ENCODE measurements at places on chromosomes 5 and 9.

DNA sequence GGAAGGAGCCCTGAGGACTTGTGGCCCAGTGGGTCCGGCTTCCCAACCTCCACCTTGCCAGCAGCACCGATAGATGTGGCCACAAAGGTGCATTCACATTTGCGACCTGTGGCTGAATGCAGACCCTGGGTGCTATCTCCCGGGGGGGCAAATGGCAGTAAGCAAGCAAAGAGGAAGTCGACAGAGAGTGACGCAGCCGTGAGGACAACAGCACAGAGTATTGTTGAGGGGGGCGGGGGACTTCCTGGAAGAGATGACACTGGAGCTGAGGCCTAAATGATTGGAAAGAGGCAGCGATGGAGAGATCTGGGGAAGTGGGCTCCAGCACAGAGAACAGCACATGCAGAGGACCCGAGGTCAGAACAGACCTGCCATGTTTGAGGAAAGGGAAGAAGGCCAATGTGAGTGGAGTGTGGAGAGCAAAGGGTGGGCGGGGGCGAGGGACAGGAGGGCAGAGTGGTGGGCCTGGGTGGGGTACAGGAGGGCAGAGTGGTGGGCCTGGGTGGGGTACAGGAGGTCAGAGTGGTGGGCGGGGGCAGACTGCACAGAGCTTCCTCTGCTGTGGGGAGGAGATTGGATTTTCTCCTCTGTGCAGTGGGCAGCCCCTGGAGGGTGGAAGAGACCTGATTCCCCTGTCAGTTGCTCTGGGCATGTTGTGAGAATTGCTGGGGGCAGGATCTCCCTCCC is 42.6 kb downstream of the ADAMTS2 start:
- DNase-seq, result no peak

- DNase-seq, result no peak
Observed at GRCh38 chr9:78713614-78714405, 416.9 kb downstream of the PSAT1 start.

DNA sequence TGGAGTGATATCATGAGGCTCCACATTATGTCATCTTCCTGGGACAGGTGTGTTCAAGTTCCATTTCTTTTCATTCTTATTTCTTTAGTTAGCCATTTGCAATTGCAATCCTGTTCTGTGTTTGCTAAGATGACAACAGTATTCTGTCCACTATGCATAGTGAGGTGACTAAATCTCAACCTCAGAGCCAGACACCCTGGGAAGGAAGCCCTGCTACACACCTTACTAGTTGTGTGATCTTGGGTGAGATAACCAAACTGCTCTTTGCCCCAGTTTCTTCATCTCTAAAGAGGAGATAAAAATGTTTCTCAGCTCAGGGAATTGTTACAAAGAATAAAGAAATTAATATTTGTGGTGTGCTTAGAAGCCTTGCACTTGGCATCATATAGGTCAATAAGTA is 215.1 kb upstream of the RPS23 start:
- DNase-seq, result no peak

DNA sequence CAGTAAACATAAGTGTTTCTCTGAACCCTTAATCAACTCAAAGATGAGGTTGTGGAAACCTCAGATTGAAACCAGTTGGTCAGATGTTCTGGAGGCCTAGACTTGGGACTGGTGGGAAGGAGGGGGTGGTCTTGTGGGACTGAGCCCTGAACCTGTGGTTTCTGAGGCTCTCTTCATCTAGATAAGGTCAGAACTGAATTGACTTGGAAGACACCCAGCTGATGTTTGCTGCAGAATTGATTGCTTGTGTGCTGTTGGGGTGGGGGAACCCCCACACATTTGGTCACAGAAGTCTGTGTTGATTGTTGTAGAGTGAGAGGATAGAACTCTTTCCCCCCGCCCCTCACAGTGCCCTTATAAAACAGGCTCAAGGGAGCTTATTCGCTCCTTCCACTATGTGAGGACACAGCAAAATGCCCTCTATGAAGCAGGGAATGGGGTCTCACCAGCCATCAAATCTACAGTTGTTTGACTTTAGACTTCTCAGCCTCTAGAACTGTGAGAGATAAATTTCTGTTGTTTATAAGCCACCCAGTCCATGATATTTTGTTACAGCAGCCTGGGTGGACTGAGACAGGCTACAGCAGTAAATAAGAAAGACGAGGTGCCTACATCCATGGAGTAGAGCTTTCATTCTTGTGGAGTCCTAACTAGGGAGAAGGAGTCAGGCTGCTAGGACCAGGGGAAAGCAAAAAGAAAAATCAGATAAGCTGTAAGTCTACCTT is 25.7 kb upstream of the UGCG start:
- no peak for DNase-seq

DNA sequence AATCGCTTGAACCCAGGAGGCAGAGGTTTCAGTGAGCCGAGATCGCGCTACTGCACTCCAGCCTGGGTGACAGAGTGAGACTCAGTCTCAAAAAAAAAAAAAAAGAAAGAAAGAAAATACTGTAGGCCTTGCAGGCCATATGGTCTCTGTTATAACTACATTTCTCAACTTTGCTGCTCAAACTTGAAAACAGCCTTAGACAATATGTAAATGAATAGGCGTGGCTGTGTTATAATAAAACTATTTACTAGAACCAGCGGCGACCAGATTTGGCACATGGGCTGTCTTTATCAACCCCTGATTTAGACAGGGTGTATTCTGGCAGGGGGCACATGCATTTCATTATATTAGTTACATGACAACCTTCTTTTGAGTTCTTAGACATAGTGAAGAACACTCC is 130.0 kb downstream of the C9orf152 start:
- DNase-seq, result no peak

- no peak for DNase-seq
Observed at GRCh38 chr9:123321616-123322272, 34.3 kb upstream of the CRB2 start.

DNA sequence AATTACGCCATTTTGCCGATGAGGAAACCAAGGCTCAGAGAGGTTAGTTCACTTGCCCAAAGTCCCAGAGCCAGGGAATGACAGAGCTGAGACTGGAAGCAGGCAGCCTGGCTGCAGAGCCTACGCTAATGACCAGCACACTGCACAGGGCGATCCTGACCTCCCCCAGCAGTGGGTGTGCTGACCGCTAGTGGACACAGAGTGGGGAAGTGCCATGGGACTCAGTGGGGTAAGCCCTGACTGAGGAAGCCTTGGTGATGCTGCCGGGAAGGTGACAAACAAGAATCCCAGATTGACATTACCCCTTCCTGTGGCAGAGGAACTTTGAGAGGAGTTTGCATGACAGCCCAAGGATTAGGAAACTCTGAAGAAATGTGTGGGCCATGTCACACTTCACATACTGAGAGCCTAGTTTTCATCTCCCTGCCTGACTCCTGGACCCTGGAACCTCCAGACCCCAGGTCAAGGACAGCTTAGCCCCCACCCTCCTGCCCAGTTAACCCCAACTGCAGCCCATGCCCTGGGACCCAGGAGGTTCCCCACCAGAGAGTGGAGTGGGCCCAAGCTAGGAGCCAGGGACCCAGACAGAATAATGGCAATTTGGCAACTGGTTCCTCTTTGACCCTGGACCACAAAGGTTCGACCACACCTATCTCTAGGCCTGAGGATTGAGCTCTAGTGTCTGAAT is 19.7 kb upstream of the CSF1R start:
- DNase-seq, result no peak

GRCh38 chr5:87411973-87412629 is 629 bp downstream of the CCNH start:
- DNase-seq, result peak; percentile 4

DNA sequence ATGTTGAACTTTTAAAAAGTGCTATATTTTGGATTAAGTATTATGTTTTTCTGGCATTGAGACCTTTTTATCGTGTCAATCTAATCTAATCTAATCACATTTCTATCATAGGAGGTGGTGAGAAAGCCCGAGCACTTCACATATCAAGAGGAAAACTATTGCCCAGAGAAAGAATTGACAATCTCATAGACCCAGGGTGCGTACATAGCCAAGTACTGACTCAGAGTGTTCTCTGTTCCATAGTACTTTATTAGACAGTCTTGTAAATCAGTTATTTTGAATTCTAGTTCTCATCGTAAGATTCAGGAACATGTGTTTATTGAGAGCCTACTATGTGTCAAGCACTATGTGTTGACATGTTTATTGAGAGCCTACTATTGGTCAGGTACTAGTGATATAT is 9.0 kb downstream of the MCCC2 start:
- no peak for DNase-seq

DNA sequence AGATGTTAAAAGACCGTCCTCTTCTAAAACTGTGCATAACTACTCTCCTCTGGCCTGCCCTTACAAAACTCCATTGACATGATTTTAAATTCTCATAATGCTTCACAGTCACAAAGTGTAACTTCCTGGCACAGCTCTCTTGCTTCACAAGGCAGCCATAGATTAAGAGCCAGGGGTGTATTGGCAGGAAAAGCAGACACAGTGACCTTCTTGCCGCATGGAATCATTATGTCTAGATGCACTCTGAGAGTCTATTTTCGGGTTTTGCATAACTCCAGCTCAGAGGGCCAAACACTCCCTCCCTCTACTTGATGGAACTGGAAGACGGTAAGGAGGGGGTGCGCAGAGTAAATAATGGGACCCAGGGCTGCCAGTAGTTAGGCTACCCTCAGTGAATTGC is 110.1 kb downstream of the MARCHF3 start:
- no peak for DNase-seq

DNA sequence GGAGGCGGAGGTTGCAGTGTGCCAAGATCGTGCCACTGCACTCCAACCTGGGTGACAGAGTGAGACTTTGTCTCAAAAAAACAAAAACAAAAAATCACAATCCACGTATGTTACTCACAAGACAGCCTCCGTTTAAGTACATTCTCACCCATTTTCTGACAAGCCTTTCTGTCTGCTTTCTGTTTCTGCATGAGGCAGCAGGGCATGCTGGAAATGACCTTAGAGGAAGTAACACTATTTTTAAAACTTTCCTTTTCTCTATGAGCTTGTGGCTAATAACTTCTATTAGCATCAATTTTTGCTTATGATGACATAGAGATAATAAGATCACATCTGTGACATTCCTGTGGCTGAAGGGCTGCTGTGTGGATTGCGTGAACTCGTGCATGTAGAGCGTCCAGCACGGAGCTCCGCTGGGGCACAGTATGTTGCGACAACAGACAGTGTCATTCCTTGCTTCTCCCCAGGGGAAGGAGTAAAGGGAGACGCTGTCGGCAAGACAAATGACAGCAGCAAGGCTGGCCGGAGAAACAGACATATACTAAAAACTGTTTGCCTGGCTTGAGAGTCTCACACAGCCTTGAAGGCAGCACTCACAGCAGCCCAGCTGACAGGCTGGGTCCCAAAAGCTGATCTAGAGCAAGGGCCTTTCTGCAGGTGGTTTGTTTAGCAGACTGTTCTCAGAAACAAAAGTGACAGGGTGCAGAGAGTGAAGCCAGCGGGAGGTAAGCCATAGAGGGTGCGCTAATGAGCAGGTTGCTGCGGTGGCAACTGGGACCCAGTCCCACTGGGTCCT is 1.6 kb downstream of the BTNL3 start:
- DNase-seq, result no peak

DNA sequence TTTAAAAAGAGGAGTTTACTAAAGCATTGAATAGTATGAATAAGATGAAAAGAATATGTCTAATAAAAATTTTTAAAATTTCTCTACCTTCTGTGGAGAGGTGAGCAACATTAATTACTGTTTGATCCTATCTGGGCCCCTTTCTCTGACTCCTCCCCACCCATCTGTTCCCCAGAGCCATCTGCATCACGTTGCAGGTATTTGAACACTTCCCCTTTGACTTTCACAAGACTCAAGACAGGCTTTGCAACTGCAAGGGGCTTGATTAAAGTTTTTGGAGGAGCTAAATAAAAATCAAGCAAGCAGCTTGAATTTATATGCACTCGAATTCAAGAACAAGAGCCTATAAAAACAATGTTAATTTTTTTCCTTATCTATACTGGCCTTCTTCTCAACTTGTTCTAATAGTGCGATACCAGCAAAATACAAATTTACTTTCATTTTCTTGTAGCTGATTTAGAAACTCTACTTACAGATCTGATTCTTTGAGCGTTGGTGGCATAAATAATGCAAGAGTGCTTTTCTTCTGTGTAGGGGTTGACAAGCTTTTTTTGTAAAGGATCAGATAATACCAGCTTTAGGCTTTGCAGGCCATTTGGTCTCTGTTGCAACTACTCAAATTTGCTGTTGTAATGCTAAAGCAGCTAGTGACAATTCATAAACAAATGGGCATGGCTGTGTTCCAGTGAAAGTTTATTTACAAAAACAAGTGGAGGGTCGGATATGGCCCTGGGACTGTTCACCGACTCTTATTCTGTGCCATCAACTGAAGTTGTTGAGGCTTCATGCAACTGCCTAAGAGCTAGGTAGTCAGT is 21.2 kb downstream of the TXNDC8 start:
- no peak for DNase-seq

DNA sequence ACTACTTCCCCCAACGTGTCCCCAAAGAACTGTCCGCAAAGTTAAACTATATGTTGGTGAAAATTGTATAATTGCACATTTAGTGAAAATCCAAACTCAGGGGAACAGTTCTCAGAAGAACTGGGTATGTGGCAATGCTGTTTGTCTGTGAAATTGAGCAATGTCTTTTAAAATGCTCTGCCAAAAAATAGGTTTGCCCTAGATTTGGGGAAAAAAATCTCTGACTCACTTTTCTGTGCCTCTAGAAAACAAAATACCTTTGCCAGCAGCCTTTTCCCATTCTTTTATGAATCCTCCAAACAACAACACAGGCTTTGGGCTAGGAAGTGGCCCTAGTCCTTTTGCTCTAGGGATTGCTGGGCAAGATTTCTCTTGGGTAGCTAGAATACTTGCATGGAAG is 37.4 kb upstream of the ZNF608 start:
- no peak for DNase-seq

DNA sequence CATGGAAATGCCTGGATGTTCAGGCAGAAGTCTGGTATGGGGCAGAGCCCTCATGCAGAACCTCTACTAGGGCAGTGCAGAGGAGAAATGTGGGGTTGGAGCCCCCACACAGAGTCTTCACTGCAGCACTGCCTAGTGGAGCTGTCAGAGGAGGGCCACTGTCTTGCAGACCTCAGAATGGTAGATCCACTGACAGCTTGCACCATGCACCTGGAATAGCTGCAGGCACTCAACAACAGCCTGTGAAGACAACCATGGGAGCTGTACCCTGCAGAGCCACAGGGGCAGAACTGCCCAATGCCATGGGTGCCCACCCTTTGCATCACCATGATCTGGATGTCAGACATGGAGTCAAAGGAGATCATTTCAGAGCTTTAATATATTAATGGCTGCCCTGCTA is 36.9 kb downstream of the TRIP13 start:
- DNase-seq, result no peak

- DNase-seq, result no peak
Observed at GRCh38 chr5:34977934-34978613, 48.7 kb downstream of the DNAJC21 start.

GRCh38 chr9:90860382-90860781 is 58.8 kb downstream of the SYK start:
- no peak for DNase-seq

GRCh38 chr5:149841851-149842793 is 102.5 kb downstream of the PDE6A start:
- DNase-seq, result no peak

- DNase-seq, result no peak
Observed at GRCh38 chr9:107991581-107991980, 502.0 kb upstream of the KLF4 start.

GRCh38 chr9:15400281-15400941 is 22.3 kb upstream of the SNAPC3 start:
- no peak for DNase-seq

- no peak for DNase-seq
Observed at GRCh38 chr5:143600396-143601075, 197.1 kb upstream of the NR3C1 start.

- no peak for DNase-seq
Observed at GRCh38 chr5:7745882-7746610, 104.9 kb downstream of the CFAP90 start.

GRCh38 chr9:110764006-110764405 is 95.4 kb downstream of the MUSK start:
- no peak for DNase-seq

All from stimulated activated CD4-positive, alpha-beta T cell treated with anti-CD3 and anti-CD28 coated beads, Interleukin-15, amount 100 ng/mL, for 1 hour (primary cell).